ENCODE measurements at places on chromosomes 13 and 19.

DNA sequence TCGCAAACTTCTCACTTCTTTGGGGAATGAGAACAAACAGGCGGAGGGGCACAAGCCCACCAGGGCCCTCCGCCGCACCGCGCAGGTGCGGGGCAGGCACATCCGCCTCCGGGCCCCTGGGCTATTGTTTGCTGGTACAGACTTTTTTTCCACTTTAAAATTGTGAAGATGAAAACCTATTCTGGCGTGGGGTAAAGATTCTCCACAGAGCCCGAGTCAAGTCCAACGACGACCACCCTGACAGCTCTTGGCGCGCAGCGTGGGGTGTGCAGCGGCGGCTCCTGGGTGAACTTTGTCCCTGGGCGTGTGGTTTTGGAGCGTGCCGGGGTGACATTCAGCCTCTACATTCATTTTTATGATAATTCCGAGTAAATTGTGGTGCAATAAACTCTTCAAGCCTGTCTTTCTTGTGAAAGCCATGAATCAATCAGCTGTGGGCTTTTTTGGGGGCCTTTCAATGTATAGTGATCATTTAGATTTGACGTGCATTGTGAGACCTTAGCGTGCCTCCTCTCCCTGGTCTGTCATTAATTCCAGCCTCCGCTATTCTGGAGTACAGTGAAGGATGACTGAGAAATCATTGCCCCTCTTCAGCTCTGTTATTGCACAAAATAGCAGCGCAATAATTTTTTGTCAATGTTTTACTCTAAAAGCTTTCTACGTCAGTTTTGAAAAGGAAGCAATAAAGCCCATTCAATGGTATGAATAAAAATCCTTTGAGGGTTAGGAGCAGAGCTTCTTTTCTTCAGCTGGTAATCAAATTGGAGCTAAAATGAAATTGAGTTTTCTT is 90.0 kb downstream of the TEX29 start:
- no peak for DNase-seq

GRCh38 chr13:97205982-97206381 is 16.2 kb upstream of the MBNL2 start:
- no peak for DNase-seq

- DNase-seq, result peak; percentile 99
Measured at GRCh38 chr19:12564016-12564664, 12.9 kb upstream of the ZNF564 start.

- peak; percentile 41 for DNase-seq
Measured at GRCh38 chr13:77994166-77994565, 75.5 kb upstream of the EDNRB start.

DNA sequence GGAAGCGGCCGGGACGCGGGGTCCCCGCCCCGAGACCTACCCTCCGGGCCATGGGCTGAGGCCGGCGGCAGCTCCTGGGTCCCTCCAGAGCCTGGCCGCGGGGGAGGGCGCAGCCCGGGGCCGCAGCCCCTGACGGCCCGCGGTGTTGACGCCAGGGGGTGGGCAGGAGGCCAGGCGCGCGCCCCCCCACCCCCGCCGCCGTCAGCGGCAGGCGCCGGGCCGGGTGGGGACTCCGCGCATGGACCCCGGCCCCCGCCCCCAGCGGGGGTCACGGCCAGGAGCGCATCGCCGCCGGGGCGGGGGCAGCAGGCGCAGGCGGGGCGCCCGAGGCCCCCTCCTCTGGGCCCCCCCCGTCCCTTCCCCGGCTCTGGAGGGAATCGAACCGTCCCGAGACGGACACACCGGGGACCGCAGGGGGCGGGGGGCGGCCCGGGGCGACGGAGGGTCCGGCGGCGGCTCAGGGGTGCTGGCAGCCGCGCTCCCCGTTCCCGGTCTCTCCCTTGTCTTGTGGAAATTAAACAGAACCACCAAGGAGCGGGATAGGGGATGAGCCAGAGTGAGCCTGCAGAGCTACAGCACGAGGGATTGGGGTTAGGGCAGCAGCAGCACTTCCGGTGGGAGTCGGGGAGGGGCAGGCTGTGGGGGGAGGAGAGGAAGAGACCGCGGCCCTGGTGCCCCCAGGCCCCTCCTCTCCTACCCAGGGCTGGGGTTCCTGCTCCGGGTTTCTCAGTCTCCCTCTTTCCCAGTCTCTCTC is at the start of gene MEIS3:
Gene MEIS3, minus strand, starts transcription at position 498 of the 754 bp plus-strand sequence. Its CDS starts 446 bp downstream, at position 52.
- DNase-seq, result peak; percentile 87

- DNase-seq, result no peak
Measured at GRCh38 chr19:15526408-15526807, 18.1 kb downstream of the CYP4F22 start.

- DNase-seq, result no peak
Measured at GRCh38 chr19:44740351-44740824, 8.1 kb upstream of the BCL3 start.

DNA sequence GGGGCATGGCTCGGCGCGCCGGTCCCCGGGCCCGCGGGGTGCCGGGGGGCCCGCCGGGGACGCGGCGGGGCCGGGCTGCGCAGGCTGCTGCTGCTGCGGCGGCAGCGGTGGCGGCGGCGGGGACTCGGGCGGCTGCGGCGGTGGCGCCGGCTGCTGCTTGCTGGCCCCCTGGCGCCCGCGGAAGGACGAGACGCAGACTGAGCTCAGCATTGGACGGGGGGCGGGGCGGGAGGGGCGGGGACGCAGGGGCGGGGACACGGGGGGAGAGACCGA is 368 bp downstream of the KCNC3 start:
- DNase-seq, result no peak

DNA sequence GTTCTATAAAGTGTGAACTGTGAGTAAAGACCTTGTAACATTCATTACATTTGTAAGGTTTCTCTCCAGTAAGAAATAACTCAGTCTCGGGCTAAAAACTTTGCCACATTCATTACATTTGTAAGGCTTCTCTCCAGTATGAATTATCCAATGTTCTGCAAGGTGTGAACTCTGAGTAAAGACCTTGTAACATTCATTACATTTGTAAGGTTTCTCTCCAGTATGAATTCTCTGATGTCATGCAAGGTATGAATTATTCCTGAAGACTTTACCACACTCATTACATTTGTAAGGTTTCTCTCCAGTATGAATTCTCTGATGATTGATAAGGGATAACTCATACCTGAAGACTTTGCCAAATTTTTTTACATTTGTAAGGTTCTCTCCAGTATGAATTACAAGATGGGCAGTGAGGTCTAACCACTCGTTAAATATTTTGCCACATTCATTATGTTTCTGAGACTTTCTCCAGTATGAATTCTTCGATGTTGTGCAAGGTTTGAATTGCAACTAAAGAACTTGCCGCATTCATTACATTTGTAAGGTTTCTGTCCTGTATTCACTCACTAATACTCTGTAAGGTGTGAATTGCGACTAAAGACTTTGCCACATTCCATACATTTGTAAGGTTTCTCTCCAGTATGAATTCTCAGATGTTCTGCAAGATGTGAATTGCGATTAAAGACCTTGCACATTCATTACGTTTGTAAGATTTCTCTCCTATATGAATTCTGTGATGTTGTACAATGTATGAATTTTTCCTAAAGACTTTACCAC is 21.2 kb downstream of the ZNF578 start:
- no peak for DNase-seq
